ENCODE measurements at places on chromosomes 2 and 18.

DNA sequence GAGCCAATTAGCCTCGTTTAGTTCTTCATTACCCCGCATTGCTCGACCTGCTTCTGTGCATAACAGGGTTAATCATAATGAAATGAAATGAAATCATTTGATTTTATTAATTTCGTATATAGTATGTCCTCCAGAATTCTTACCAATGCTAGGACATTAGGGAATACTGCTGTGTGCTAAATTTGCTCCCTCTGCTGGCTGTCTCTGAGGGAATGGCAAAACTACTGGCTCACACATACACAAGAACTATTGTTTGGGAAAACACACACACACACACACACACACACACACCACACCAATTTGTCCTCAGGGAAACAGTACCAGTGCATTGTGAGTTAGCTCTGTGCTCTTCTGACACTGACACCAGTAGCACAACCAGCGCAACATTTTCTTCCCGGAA lies 273.3 kb upstream of the TCF4 start:
- DNase-seq = no peak

DNA sequence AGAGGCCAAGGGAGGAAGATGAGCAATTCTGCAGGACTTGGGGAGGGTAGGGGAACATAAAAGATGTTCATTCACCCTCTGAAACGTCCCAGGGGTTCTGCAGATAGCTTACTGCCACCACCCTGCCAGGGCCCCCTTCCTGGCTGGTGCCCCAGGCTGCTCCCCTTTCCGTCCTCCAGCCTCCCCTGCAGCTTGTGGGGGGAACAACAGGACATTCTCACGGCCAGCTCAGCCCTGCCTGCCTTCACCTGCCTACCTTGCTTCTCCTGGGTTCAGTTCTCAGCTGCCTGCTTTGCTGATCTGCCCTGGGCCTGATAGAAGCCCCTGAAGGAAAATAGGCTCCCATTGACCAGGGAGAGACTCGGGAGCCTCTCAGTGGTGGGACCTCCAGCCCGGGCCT lies 251.1 kb downstream of the CELF4 start:
- DNase-seq = no peak

DNA sequence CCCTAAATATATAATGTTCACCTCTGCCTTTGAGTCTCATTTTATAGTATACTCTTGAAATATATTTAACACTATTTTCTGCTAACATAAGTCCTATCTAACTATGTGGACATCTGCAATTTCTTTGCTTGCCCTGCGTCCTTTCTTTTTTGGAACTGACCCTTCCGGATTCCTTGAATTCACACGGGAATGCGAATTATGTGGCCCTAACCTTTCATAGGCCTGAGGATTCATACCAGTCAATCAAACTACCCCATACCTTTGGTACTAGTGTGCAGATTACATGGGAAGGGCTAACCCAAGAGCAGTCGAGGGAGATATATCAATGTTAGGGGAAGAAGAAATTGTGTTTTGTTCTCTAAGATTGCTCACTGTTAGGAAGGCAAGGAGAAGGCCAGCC lies 56.4 kb downstream of the NRXN1 start:
- no peak for DNase-seq

- DNase-seq = no peak
Observed at GRCh38 chr2:237967463-237967951, 693 bp downstream of the UBE2F start.

DNA sequence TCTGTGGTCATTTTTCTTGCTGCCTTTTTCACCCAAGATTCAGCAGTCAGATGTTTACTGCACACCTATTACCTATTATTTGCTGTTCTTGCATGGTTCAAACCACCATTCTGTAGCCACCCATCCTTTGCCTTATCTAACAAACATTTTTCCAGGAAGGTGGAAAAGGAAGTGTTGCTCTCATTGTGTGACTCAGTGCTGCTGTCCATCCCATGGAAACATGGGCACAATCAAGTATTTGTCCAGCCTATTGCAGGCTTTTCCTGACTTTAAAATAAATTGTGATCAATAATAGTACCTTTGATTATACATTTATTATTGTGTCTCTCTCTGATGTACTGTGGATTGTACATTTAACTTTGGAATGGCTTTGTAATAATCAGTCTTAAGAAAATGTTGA lies 53.2 kb downstream of the USP14 start:
- DNase-seq = no peak

GRCh38 chr2:229350883-229351282 lies 79.8 kb upstream of the PID1 start:
- no peak for DNase-seq

GRCh38 chr2:17894556-17894955 lies 16.1 kb downstream of the KCNS3 start:
- no peak for DNase-seq

- DNase-seq = no peak
Observed at GRCh38 chr18:45245091-45245511, 370.2 kb upstream of the SLC14A2 start.

GRCh38 chr2:186365406-186365805 lies 120.7 kb upstream of the ZC3H15 start:
- no peak for DNase-seq

- no peak for DNase-seq
Observed at GRCh38 chr18:39406941-39407340, 1841.3 kb upstream of the CELF4 start.

DNA sequence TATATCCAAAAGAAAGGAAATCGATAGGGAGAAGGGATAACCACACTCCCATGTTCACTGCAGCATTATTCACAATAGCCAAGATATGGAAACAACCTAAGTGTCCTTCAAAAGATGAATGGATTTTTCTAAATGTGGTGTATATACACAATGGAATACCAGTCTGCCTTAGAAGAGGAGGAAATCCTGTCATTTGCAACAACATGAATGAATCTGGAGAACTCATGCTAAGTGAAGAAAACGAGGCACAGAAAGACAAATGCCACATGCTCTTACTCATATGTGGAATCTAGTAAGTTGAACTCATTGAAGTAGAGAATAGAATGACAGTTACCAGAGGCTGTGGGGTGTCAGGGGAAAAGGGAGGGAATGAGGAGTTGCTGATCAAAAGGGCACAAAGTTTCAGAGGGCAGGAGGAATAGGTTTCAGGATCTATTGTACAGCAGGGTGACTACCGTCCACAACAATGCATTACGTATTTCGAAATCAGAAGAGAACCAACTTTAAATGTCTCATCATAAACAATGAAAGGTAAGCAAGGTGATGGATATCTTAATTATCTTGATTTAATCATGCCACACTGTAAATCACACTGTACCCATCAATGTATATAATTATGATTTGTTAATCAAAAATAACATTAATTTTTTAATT lies 46.1 kb downstream of the SIGLEC15 start:
- no peak for DNase-seq
